ENCODE measurements at places on chromosomes 7 and 10. TPM values are rescaled to one million over a fixed set of nuclear protein-coding genes. Genes with fewer than 3 reads are reported as not detected.

The CCL26 gene
- polyA plus RNA-seq: 0.65 TPM

The ZFAND2A gene
- polyA plus RNA-seq: 53.1 TPM

The PTPN12 gene
- 35.6 TPM for polyA plus RNA-seq

The CTAGE6 gene
- polyA plus RNA-seq: not detected

The AGR2 gene
- polyA plus RNA-seq: 228 TPM

The PTPRZ1 gene
- 13.9 TPM for polyA plus RNA-seq

The GRM3 gene
- polyA plus RNA-seq: not detected

The SUFU gene
- polyA plus RNA-seq: 4.1 TPM

The ASB15 gene
- polyA plus RNA-seq: not detected

The TBRG4 gene
- polyA plus RNA-seq: 45.2 TPM

The ICA1 gene
- 45.1 TPM for polyA plus RNA-seq

The TMEM270 gene
- not detected for polyA plus RNA-seq

The GATA3 gene
- polyA plus RNA-seq: 0.12 TPM

The HMX2 gene
- not detected for polyA plus RNA-seq

The FXYD4 gene
- 2.8 TPM for polyA plus RNA-seq

The POU6F2 gene
- polyA plus RNA-seq: not detected

The SPAM1 gene
- polyA plus RNA-seq: not detected

The C7orf57 gene
- polyA plus RNA-seq: not detected

The SNX10 gene
- 2.2 TPM for polyA plus RNA-seq
